ENCODE measurements at places on chromosomes 6 and 20. TPM values are rescaled to one million over a fixed set of nuclear protein-coding genes. Genes with fewer than 3 reads are reported as not detected.

Gene CGAS
- 5.3 TPM for total RNA-seq

GRCh38 chr6:7332090-7332745, 19.2 kb upstream of the SSR1 start:
- peak; percentile 33 for DNase-seq

GRCh38 chr6:169917153-169917552, 165.7 kb downstream of the ERMARD start:
- peak; percentile 21 for DNase-seq

GRCh38 chr6:169723200-169723909, 945 bp downstream of the PHF10 start:
- peak; percentile 91 for DNase-seq

Gene CLIC1
- 243 TPM for total RNA-seq

Gene MRPS18A
- total RNA-seq: 43.9 TPM

Gene ME1
- 16.9 TPM for total RNA-seq

Gene TRIM38
- 8.2 TPM for total RNA-seq

DNA sequence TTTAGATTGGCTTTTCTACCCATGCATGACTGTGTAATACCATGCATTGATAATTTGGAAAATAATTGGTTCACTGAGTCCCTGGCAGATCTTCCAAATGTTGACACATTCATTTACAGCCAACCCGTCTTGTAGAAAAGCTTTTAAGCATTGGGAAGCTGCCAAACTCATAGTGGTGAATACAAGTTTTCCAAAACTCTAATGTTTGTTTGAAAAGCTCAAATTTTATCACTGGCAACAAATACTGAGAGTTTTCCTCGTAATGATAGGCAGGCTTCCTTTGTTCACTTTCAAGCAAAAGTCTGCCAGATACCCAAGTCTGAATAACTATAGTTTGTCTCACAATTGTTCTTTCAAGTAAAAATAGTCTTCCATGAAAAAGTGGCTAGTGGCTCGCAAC, 143.0 kb downstream of the FIG4 start:
- DNase-seq: no peak

GRCh38 chr6:24766680-24767462, 7.9 kb upstream of the GMNN start:
- DNase-seq: no peak

Gene TSBP1
- not detected for total RNA-seq

- no peak for DNase-seq
These were observed 43.9 kb upstream of the PRND start for GRCh38 chr20:4677846-4678245.

Gene RREB1
- 25.7 TPM for total RNA-seq

Gene BPIFB1
- not detected for total RNA-seq

Gene EPHA7
- total RNA-seq: 134 TPM

DNA sequence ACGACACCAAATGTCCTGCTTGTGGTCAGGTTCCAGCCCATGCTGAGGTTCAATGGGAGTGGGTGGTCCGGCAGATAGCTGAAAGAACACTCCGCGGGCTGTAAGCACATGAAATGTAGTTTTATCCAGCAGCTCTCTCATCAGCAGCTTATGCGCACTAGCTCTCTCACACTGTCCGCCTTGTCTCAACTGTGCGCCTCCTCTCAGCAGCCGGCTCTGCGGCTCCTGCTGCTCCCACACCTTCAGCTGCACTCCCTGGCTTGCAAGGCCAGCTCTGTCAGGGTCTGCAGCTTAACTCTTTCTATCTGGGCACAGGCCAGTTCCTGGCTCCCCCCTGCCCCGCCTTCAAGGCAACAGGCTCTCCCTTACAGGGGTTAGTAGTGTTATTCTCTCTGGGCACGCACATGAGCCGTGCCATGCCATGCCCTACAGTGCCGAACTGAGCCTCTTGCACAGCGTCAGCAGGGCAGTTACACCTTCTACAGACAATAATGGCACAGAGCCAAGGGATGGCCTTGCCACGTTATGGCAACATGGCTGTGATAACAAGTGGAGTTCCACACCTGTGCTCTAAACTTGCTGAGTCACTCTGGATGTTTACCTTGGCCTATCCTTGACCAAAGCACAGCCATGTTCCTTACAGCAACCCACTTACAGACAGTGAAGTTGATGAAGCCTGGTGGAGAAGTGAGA, 84.0 kb upstream of the LRFN2 start:
- DNase-seq: no peak

- no peak for DNase-seq
These were observed 15.2 kb upstream of the GDAP1L1 start for GRCh38 chr20:44231713-44232468.

Gene HAO1
- not detected for total RNA-seq

- no peak for DNase-seq
These were observed 480 bp downstream of the ABCF1 start for GRCh38 chr6:30571762-30572082.

GRCh38 chr6:56246541-56246880, 869 bp downstream of the COL21A1 start:
- DNase-seq: no peak

DNA sequence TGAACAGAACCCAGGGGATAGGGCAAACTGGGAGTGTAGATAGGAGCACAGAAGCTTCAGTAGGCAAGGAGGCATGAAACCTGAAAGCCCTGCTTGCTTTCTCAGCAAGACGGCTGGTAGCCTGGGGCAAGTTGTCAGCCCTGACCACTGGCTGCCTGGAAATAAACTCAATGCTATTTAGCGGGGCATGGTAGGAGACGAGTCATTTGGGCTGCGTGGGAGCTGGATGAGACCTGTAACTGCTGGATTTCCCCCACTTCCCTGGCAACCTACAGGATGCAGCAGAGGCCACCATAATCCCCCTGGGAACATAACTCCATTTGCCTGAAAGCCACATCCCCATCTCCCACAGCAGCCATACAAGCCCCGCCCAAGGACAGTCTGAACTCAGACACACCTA, 332.6 kb upstream of the TBX18 start:
- no peak for DNase-seq

GRCh38 chr6:87754828-87755227, 52.8 kb upstream of the AKIRIN2 start:
- DNase-seq: no peak

Gene ENPP1
- total RNA-seq: 7.2 TPM

- no peak for DNase-seq
These were observed 311.9 kb upstream of the SULF2 start for GRCh38 chr20:48096957-48097890.

Gene DCBLD1
- total RNA-seq: 16.3 TPM

Data from sigmoid colon (tissue), 7 donors.